Mesenchymal stem cell (in vitro differentiated cells and primary cell): ENCODE measurements at places on chromosomes 3 and 15.

GRCh38 chr15:79004336-79004735, 59.5 kb upstream of the CTSH start:
- no peaks in the 10 kb centered on the region for H3K36me3 ChIP-seq
- DNase-seq, result peak; percentile 81
- peak overlapping the region; percentile 18 for H3K27ac ChIP-seq

GRCh38 chr15:34883633-34884032, 85.9 kb downstream of the AQR start:
- peaks cover 9% of the 10 kb centered on the region for H3K36me3 ChIP-seq
- H3K4me1 ChIP-seq, result no peaks in the 10 kb centered on the region
- no peak overlapping the region for H3K4me3 ChIP-seq
- H3K27me3 ChIP-seq, result no peaks in the 10 kb centered on the region
- DNase-seq, result no peak
- no peak overlapping the region for H3K27ac ChIP-seq

- no peaks in the 10 kb centered on the region for H3K27me3 ChIP-seq
- no peaks in the 10 kb centered on the region for H3K36me3 ChIP-seq
- H3K27ac ChIP-seq, result no peak overlapping the region
- no peaks in the 10 kb centered on the region for H3K4me1 ChIP-seq
- no peak for DNase-seq
- no peak overlapping the region for H3K4me3 ChIP-seq
Measured at GRCh38 chr3:3105815-3106214, 4.4 kb downstream of the IL5RA start.

DNA sequence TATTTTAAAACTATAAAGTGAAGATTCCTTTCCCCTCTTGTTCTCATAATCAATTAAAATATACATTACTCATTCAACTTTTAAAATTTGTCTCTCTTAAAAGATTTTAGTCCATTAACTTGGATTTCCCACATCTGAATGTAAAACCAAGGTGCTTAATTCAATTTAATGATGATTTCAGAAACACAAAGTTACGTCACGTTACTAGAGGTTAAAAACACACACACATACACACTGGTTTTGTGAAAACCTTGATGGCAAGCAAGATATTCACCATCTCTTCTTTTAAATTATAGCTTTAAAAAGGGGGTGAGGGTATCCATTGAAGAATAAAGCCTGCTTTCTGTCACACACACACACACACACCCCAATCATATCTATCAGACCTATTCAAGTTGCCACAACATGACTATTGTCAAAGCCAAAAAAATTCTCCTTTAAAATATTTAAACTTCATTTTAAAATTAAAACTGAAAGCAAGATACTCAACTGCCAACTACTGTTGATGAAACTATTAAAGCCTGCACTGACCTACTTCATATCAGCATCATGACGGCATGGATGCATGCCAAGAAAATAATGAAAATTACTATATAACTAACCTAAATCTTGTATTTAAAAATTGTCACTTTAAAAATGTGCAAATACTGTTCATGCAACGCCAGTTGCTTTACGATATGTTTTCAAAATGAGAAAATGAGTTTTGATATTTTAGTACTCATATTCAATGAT, 2.1 kb downstream of the RFX7 start:
- no peak overlapping the region for H3K27ac ChIP-seq
- H3K4me1 ChIP-seq, result peaks cover 9% of the 10 kb centered on the region
- no peaks in the 10 kb centered on the region for H3K27me3 ChIP-seq

GRCh38 chr15:98692213-98692612, 43.9 kb downstream of the IGF1R start:
- no peak overlapping the region for H3K27ac ChIP-seq
- no peaks in the 10 kb centered on the region for H3K27me3 ChIP-seq
- H3K4me1 ChIP-seq, result peaks cover 25% of the 10 kb centered on the region

DNA sequence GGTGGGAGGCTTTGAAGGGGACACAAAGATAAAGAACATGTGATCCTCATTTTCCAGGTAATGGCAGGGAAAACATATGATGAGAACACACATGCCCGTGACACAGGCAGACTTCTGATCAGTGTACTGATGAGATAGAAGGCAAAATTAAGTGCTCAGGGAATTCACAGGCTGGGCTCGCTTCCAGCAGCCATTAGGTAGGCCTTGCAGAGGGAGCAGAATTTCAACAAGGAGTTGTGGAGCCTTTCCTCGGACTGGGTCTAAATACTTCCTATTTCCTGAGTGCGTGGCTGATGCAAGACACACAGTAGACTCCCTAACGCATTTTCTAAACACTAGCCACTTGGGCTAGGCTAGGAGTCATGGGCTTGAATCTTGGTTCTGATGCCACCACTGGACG, 74.0 kb upstream of the ETV5 start:
- no peaks in the 10 kb centered on the region for H3K36me3 ChIP-seq
- H3K4me3 ChIP-seq, result no peak overlapping the region
- peaks cover 1% of the 10 kb centered on the region for H3K4me1 ChIP-seq
- peaks cover 29% of the 10 kb centered on the region for H3K27me3 ChIP-seq
- no peak overlapping the region for H3K27ac ChIP-seq

- H3K4me1 ChIP-seq, result peaks cover 5% of the 10 kb centered on the region
- DNase-seq, result no peak
- peak overlapping the region; percentile 31 for H3K27ac ChIP-seq
- H3K4me3 ChIP-seq, result no peak overlapping the region
Measured at GRCh38 chr3:172253200-172253599, 195.1 kb downstream of the GHSR start.
